ENCODE measurements at places on chromosomes 1 and 21. TPM values are rescaled to one million over a fixed set of nuclear protein-coding genes. Genes with fewer than 3 reads are reported as not detected.

PCP4 gene
- 6.0 TPM for polyA plus RNA-seq

ZNF593OS gene
- polyA plus RNA-seq = 0.18 TPM

ADGRL4 gene
- 9.9 TPM for polyA plus RNA-seq

ANGPTL1 gene
- 19.1 TPM for polyA plus RNA-seq

TP73 gene
- polyA plus RNA-seq = 0.07 TPM

CASZ1 gene
- 24.2 TPM for polyA plus RNA-seq

CA6 gene
- not detected for polyA plus RNA-seq

DENND2C gene
- 1.5 TPM for polyA plus RNA-seq

C1orf53 gene
- 12.7 TPM for polyA plus RNA-seq

GABRD gene
- 0.48 TPM for polyA plus RNA-seq

ASCL5 gene
- not detected for polyA plus RNA-seq

ADAMTS5 gene
- 1.3 TPM for polyA plus RNA-seq

NTMT2 gene
- 1.6 TPM for polyA plus RNA-seq

PTCH2 gene
- 0.34 TPM for polyA plus RNA-seq

ACTL8 gene
- not detected for polyA plus RNA-seq

OR2L2 gene
- polyA plus RNA-seq = not detected

DNAJC6 gene
- 6.1 TPM for polyA plus RNA-seq

MTARC2 gene
- polyA plus RNA-seq = 26.3 TPM

EDN2 gene
- 0.07 TPM for polyA plus RNA-seq

LRRC39 gene
- 142 TPM for polyA plus RNA-seq

CYP4X1 gene
- 4.1 TPM for polyA plus RNA-seq

OR10Z1 gene
- not detected for polyA plus RNA-seq

EPHA10 gene
- 0.36 TPM for polyA plus RNA-seq

PTGS2 gene
- 2.3 TPM for polyA plus RNA-seq

ARHGAP30 gene
- 1.5 TPM for polyA plus RNA-seq

DDX59 gene
- polyA plus RNA-seq = 17.1 TPM

PRKAA2 gene
- polyA plus RNA-seq = 19.8 TPM

NDUFV3 gene
- polyA plus RNA-seq = 45.4 TPM

CFHR2 gene
- not detected for polyA plus RNA-seq

VWA5B1 gene
- 0.18 TPM for polyA plus RNA-seq

CFHR5 gene
- not detected for polyA plus RNA-seq

REN gene
- 1.0 TPM for polyA plus RNA-seq
